IPS DF 6.9 (cell line): ENCODE measurements at places on chromosomes 6 and 20.

DNA sequence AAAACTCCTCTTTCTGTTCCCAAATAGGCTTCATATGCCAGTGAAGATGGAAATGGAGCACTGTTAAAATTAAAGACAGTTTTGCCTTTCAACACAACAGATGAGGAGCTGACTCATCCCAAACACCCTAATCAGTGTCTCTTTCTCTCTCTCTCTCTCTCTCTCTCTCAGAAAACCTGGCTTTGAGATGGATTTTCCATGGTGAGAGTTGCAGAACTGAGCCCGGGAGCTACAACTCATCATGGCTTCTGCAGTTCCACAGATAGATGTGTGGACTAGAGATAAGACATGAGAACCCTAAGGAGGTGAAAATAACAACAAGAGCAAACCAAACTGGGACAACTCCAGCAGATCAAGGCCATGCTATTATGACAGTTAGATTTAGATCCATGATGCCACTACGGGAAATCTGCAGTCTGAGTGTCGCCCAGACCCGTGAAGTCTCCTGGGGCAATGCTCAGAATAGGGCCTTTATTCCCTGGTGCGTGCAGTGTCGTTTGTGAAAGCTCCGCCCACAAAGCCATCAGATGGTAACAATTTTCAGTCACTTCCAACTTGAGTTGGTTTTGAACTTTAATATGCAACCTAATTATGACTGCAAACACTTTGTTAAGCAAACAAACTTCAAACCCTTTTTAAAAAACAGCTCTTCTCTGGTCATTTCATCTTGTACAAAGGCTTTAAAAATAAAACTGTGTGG lies 338.2 kb upstream of the PREP start:
- no peak for DNase-seq

DNA sequence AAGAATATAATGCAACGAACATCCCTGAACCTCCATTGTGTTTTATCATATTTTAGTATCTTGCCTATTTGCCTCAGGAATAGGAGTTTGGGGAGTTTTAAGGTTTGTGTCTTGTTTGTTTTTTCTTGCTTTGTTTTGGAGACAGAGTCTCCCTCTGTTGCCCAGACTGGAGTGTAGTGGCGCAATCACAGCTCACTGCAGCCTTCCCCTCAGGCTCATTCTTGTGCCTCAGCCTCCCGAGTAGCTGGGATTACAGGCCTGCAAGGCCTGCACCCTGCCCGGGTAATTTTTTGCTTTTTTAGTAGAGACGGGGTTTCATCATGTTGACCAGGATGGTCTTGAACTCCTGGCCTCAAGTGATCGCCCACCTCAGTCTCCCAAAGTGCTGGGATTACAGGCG lies 63.3 kb upstream of the CARMIL1 start:
- DNase-seq = no peak

DNA sequence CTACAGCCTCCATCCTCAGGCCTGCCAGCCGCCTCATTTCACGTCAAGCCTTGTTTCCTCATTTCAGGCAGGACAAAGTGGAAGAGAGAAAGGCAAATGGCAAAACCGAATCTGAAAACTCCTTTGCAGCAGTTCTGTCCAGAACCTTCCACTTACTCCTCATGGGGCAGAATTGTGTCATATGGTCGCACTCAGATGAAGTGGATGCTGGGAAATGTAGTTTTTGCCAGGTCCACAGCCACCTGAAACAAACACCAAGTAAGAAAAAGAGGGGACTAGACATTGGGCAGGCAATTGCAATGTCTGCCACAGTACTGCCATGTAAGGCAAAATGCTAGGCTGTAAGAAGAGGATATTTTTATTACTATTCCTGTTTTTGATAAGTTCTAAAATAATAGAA lies 44.9 kb downstream of the ISM1 start:
- no peak for DNase-seq

- DNase-seq = no peak
Observed at GRCh38 chr6:66199171-66199570, 492.1 kb upstream of the EYS start.
